ENCODE measurements at places on chromosomes 2 and 18.

- DNase-seq, result no peak
Observed at GRCh38 chr2:75808793-75809535, 98.2 kb upstream of the GCFC2 start.

GRCh38 chr18:22250591-22250996 is 81.2 kb downstream of the GATA6 start:
- DNase-seq, result no peak

DNA sequence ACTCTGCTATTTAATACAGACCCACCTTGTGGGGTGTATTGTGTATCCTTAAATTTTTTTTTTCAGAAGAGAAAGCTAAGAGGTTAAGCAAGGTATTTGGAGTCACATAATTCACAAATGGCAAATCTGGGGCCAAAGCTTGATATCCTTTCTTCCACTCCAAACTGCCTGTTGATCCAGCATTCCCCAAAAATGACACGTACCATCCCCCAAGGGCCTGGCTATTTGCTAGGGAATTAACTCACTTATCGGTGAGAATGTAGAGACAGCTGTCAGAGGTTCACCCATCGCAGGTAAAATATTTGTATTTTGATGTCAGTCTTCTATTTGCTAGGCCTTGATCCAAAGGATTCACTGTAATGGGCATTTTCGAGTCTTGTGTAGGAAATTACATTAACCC is 103.6 kb upstream of the FZD7 start:
- DNase-seq, result no peak

GRCh38 chr2:47375307-47375706 is 27.6 kb upstream of the MSH2 start:
- no peak for DNase-seq

DNA sequence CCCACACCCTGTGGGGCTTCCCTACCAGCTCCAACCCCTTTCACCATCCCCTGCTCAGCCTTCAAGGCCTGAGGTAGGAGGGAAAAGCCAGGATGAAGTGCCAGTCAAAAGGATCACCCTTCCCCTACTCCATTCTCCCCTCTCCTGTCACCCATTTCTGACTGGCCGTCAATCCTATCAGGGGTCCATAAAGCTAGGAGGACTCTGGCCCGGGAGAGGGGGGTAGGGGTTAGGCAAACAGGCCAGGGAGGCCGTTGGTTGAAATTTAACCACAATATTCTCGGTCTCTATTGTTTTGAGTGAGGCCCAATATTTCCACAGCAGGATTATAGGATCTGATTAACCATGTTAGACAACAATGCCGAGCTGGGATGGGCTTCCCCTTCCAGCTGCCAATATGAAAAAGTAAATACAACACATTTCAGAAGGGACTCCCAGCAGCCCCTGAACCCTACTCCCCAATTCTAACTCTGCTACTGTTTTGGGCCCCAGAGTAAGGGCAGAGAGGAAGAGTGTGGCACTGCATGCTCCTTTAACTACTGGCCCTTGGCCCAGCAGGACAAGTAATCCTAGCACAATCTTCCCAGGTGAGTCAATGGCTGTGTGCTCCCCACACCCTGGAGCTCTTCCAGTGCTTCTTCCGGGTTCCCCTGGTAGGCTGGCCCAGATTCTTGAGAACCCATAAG is 10.6 kb upstream of the IHH start:
- no peak for DNase-seq

DNA sequence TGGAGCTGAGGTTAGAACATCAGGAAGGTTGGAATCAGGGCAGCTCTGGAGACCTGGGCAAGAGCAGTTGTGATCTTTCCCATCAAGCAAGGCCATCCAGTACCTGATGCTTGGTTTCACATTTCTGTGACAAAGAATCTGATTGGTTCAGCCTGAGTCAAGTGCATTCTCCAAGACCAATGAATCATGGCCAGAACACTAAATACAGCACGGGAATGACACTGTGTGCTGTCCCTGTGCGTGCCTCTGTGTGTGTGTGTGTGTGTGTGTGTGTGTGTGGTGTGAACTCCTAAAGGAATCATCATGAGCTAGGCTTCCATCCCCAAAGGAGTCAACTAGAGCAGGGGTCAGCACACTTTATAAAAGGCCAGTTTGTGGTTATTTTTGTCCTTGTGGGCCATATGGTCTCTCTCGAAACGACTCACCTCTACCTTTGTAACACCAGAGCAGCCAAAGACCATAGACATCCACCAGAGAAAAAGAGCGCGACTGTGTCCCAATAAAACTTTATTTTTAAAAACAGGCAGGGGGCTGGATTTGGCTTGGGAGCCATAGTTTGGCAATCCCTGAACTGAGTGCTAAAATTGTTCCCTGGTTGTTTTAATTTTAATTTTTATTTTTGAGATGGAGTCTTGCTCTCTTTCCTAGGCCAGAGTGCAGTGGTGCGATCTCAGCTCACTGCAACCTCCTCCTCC is 99.7 kb downstream of the INHBB start:
- DNase-seq, result no peak

GRCh38 chr2:16055848-16056580 is 115.7 kb downstream of the MYCN start:
- DNase-seq, result no peak

GRCh38 chr2:204900487-204900886 is 355.2 kb downstream of the PARD3B start:
- DNase-seq, result no peak

DNA sequence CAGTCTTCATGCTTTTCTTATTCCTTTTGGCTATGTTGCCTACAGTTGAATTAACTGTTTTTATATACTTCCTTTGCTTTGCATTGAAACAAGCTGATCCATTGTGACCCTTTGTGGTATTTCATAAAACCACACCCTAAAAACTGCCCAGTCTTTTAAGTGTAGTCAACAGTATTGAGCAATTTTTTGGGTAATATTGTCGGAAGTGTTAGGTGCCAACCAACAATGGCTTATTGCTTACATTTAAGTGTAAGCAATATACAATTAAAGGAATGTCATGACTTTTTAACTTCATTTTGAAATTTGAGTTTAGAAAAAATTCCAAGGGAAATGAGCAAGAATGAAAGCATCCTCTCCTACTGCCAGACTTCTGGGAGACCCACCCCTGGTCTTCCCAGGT is 174.1 kb downstream of the NEDD4L start:
- DNase-seq, result no peak

GRCh38 chr2:11022591-11023273 is 111.0 kb downstream of the KCNF1 start:
- DNase-seq, result no peak

DNA sequence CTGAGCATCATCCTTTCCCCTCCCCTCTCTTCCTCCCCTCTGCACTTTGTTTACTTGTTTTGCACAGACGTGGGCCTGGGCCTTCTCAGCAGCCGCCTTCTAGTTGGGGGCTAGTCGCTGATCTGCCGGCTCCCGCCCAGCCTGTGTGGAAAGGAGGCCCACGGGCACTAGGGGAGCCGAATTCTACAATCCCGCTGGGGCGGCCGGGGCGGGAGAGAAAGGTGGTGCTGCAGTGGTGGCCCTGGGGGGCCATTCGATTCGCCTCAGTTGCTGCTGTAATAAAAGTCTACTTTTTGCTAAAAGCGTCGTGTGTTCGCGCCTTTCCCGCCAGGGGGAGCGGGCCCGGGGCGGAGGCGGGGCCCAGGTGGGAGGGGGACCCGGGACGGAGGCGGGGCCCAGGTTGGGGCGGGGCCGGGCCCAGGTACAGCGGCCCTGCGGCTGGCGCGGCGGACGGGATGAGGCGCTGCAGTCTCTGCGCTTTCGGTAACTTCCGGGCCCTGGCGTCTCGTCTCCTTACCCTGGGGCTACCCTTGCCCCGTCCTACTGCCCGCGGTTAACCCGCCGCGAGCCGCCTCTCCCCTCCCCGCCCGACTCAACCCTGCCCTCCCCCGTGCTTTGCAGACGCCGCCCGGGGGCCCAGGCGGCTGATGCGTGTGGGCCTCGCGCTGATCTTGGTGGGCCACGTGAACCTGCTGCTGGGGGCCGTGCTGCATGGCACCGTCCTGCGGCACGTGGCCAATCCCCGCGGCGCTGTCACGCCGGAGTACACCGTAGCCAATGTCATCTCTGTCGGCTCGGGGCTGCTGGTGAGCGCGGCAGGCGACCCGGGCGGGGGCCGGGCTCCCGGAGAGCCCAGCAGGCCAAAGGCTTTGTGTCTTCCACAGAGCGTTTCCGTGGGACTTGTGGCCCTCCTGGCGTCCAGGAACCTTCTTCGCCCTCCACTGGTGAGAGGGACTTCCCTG is at the start of gene KRTCAP3:
Gene KRTCAP3 (plus strand): TSS at position 424 of the 962 bp plus-strand sequence. CDS start 32 bp downstream, at position 456.
- DNase-seq, result no peak

DNA sequence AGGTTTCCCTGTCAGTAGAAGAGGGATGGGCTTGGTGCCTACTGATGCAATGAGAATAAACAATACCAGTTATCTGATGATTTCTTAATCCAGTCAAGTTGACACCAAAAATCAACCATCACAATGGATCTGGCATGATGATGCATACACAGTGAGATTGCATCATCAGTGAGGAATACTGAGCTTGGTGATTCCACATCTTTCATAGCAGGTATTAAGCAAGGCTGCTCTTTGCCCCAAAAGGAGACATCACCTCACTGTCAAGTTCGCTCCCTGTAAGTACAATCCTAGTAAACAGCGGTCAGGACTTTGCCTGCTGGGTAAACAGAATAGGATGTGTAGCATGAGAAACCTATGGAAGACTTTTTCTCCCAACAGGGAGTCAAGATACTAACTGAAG is 282.7 kb upstream of the CDH2 start:
- no peak for DNase-seq

DNA sequence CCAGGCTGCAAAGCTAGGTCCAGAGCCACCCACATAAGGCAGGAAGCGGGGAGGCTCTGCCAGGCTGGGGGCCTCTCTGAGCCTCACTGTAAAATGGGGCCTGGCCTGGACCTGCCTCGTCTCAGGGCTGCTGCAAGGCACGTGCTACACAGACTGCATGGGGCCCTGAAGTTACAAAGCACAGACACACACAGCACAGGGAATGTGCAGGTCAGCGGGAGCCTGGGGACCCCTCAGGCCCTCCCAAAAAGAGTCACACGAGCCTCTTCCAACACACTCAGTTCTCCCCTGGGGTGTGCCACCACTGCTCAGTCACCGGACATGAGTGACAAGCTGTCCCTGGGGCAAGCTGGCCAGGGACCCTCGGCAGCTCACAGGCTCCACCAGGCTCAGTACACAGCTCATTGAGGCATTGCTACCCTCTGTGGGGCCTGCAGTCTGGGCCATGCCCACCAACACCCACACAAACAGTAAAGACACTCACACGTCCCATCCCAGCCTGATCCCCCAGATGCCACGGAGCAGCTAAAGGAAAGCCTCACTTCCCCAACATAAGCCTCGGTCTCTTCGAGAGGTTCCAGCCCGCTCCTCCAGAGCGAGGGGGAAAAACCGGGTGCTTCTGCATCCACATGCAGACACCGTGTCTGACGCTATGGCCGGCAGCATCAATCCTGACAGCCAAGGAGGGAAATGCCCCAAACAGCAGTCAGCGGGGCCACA is 33.7 kb downstream of the BOK start:
- DNase-seq, result no peak

DNA sequence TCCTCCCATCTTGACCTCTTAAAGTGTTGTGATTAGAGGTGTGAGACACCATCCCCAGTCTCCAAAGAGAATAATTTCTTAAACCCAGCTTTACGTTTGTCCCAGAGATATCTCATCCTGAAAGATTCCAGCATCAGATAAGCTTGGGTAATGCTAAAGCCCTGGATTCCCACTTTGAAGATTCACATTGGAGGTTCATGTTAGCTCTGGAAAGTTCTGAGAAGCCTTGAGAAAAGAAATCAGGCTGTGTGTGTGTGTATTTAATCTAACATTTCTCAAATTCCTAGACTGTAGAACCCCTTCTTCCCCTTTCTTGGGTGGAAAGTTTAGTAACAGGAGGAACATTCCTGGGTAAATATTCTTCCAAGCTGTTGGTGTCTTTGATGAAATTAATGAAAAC is 18.0 kb downstream of the ZNF532 start:
- no peak for DNase-seq

- DNase-seq, result peak; percentile 47
Observed at GRCh38 chr2:237262838-237263771, 150.9 kb downstream of the COL6A3 start.

GRCh38 chr2:239250216-239251081 is 150.4 kb downstream of the HDAC4 start:
- no peak for DNase-seq

DNA sequence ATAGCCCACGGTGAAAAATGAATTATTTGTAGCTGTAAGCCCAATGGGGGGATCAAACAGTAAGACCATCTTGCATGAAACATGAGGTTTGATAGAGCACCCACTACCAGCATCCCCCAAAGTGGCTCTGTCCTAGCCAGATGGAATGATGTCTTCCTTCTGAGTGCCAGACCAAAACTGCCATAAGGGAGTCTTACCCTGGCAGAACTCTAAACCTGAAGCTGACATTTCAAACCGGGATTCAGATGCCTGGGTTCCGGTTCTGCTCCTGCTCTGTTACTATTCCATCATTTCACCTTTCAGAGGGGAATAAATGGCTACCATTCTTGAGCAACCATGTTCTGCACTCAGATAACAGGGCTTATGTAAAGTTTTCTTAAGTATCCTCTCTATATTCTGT is 67.4 kb downstream of the MYO3B start:
- DNase-seq, result no peak

DNA sequence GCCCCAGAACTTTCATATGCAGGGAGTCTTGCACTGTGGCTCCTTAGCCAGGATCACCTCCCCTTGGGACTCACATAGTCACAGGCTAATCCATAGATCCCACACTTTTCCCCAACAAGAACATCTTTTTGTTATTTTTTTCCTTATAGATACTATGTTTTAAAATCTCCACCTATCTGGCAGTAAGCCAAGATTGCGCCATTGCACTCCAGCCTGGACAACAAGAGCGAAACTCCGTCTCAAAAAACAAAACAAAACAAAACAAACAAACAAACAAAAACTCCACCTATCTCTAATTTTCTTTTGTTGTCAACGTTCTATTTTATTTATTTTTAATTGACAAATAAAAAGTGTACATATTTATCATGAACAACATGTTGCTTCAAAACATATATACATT is 141.7 kb downstream of the PDE11A start:
- no peak for DNase-seq

GRCh38 chr2:30678410-30679137 is 128.7 kb downstream of the CAPN13 start:
- no peak for DNase-seq

GRCh38 chr18:25350489-25351251 is 1.3 kb downstream of the ZNF521 start:
- no peak for DNase-seq

GRCh38 chr2:32947484-32948143 is 861 bp downstream of the LTBP1 start:
- no peak for DNase-seq

GRCh38 chr2:158539176-158540005 is 82.6 kb downstream of the PKP4 start:
- peak; percentile 1 for DNase-seq

GRCh38 chr2:195672674-195673073 is 15.6 kb downstream of the SLC39A10 start:
- no peak for DNase-seq

GRCh38 chr2:195763866-195764265 is 106.8 kb downstream of the SLC39A10 start:
- DNase-seq, result no peak

Measured in AML-193 (cell line).